ENCODE measurements at places on chromosomes 7 and 10.

GRCh38 chr10:90912854-90913479 is 7.9 kb downstream of the ANKRD1 start:
- DNase-seq = no peak

- no peak for DNase-seq
Observed at GRCh38 chr7:27922907-27923641, 183.1 kb downstream of the TAX1BP1 start.

DNA sequence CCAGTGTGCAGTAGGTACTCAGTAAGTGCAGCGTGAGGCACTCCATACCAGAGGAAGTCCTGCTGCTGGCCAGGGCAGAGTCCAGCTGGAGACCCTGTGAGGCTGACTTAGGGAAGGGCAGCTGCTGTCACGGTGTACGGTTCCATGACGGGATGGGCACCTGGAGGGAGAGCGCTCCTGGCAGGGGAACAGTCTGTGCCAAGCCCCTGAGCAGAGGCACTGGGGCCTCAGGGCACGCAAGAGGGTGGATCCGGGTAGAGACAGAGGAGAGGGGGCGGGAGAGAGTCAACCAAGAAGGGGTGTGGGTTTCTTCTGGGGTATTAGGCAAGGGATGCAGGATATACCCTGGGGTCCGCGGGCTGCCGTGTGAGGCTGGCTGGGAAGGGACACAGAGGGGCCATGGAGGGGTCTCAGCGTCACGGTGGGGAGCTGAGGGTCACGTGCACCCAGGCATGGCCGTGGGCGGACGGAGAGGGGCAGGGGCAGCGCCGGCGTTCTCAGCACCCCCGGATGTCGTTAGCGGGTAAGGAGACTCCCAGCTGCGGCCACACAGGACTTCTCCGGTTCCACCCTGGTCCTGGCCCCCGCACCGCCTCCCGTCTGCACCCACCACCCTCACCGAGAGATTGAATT is 70.5 kb downstream of the MICALL2 start:
- DNase-seq = no peak

DNA sequence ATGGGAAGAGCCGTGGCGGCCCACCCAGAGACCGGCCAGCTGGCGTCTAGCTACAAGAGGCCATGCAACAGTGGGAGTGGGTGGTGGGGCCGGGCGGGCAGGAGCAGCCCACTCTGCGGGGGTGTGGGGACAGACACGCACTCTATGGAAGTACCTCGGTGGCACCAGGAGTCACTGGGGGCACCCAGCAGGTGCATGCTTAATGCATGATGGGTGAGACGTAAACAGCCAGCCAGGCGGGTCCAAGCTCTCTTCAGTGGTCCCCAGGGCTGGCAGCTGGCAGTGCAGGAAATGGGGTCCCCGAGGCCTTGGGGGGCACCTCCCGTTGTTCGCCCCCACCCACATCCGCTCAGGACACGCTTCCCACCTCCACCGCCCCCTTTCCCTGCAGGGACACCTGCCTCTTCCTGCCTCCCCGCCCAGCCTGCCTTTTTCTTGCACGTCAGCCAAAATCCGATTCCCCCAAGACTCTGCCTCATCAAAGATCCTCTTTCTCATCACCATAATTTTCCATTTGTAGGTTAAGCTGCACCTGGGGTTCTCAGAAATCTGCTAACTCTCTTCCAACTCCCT is 22.6 kb upstream of the PSMG3 start:
- DNase-seq = no peak

DNA sequence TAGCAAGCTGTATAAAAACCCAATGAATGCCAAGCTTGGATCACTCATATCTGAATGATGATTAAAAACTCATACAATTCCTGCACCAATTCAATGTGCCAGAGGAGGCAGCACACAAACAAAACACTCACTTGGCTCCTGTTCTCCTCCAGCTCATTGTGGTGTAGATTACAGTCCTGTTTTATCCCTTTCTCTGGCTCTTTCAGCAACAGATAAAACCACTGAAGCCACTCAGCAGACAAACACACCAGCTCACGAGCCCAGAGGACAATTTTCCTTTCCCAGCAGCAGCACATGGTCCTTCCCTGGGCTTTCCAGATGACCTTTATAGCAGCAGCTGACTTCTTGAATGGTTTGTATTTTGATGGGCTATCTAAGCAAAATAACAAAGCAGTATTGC is 107.3 kb upstream of the STARD3NL start:
- peak; percentile 53 for DNase-seq

- DNase-seq = no peak
Observed at GRCh38 chr10:113132591-113133121, 182.6 kb downstream of the TCF7L2 start.

GRCh38 chr10:50794490-50794889 is 54.8 kb downstream of the ASAH2B start:
- DNase-seq = no peak
